Stimulated activated CD4-positive, alpha-beta T cell treated with anti-CD3 and anti-CD28 coated beads, Interleukin-1b, Interleukin-23, amount 100 ng/mL, for 48 hours (primary cell): ENCODE measurements at places on chromosomes 3 and 15.

DNA sequence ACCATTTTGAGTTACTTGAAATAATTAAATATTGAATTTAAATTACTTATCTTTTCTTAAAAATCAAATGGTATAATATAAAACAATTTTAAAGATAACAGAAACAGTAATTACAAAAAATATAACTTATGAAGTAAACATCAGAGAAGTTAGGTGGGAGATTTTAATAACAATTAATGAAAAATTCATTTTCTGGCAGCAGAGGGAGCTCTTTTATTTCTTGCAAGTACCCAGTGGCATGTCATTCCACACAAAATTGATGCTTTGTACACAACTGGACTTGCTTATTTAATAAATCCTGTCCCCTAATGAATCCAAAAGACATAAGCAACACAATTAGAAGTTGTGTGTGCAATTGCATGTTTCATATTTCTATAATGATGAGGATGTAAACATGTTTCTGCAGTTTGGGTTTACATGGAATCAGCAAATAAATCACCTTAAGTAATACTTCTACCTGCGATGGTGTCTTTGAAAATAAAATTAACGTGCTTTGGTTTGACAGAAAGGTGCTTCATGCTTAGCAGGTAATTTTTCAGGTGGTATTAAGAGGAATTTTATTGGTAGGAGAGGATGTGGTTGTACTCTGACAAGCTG lies 861.3 kb downstream of the ZPLD1 start:
- DNase-seq, result no peak

DNA sequence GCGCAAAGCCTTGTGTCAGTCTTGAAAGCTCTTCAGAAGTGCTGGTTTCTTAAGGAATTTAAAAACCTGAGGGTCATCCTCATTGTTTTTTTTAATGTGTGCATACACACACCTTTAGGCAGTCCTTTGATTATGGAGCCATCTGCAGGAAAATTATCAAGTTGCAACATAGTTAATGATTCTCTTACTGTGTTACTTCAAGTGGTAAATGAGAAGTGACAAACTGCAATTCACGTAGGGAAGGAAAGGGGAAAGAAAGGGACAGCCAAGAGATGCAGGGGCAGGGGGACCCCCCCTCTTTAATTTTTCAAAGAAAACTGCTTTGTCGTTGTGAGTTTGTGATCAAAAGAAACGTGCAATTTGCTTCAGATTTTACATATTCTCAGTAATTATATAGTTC lies 162.4 kb upstream of the CGNL1 start:
- DNase-seq, result no peak

DNA sequence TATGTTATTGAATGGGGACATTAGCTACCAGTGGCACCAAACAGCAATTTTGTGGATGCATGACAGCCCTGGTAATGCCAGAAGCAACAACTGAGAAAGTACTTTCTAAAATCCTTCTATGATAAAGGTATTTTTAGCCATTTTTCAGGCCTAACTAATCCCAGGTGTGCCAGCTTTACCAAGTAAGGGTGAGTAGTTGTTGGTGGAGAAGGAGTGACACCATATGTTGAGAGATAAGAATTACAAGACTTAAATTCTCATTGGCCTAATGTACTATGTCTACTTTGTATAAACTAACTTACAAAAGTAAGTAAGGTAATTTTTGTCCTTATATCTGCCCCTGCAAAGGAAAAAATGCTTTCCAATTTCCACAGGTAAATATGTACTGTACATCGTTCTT lies 4.1 kb upstream of the COX17 start:
- no peak for DNase-seq

GRCh38 chr3:154285221-154285620 lies 39.1 kb downstream of the DHX36 start:
- DNase-seq, result no peak

DNA sequence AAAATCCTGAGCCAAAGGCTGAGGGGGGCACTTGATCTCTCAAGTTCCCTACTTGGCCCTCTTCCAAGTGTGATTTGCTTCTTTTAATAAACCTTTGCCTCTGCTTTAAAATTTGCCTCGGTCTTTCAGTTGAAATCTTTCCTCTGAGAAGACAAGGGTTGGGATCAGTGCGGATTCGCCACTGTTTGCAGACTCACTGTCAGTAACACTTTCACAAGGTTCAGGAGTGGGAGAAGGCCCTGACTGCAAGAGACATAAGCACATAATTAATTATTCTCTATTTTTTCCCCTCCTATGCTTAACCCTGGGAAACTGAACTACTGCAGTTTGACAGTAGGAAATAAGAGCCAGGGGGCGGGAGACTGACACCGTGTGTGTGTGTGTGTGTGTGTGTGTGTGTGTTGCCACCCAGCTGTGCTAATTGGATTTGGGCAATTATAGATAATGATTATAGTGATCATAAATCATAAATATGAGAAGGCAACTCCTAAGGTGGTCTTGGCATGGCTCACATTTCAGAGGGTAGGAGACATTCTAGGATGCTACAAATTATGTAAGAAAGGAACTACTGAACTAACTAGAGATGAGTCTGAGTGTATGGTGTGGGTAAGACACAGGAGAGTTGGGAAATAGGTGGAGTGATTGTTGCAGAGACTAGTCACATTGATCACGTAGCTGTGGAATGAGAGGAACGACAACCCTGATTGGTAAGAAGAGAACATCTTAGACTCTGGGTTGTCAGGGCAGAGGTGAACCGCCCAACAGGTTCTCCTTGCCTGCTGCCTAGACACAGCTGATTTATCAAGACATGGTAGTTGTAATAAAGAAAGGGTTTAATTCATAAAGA lies 5.5 kb upstream of the ZNF662 start:
- no peak for DNase-seq

- DNase-seq, result no peak
These were observed 55.9 kb downstream of the IFT80 start for GRCh38 chr3:160343132-160343531.

- no peak for DNase-seq
These were observed 45.9 kb downstream of the POLR2M start for GRCh38 chr15:57752436-57752835.

DNA sequence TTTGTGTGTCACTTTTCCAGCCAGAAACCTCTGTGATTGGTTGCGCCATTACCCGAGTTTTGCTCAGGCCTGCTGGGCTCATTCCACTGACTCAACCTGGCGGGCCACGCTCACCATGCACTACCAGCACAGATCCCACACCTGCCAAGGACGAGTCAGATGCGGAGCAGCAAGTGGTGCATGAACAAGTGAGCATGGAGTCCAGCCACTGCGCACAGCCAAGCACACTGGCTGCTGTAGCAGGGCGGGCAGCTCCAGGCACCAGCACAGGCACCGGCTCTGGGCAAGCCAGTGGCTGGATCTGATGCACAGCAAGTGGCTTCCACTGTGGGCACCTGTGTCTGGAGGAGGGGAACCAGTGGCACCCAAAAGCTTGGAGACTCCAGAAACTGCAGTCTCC lies 110.4 kb downstream of the CBLB start:
- DNase-seq, result no peak

DNA sequence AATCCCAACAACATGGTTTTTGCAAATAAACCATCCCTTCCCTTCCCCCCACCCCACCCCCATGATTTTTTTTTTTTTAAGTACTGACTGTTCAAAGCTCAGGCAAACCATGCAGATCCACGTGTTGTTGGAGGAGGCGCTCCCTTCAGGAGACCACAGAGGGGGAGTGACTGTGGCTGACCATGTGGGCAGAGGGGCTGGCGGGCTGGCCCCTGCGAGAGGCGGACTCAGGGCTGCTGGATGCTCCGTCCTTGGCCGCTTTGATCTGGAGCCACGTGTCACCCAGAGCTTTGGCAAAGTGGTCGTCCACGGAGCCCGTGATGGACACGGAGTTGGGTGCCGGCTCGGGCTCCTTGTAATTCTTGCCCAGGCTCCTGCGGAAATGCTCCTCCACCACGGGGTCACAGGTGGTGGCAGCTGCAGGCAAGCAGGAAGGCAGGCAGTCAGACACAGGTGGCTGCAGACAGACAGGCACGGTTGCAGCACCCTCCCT lies 85.3 kb downstream of the VGLL4 start:
- DNase-seq, result no peak

- no peak for DNase-seq
These were observed 1353.5 kb downstream of the ROBO1 start for GRCh38 chr3:78414261-78414660.

GRCh38 chr3:40869939-40870338 lies 329.4 kb upstream of the CTNNB1 start:
- no peak for DNase-seq

DNA sequence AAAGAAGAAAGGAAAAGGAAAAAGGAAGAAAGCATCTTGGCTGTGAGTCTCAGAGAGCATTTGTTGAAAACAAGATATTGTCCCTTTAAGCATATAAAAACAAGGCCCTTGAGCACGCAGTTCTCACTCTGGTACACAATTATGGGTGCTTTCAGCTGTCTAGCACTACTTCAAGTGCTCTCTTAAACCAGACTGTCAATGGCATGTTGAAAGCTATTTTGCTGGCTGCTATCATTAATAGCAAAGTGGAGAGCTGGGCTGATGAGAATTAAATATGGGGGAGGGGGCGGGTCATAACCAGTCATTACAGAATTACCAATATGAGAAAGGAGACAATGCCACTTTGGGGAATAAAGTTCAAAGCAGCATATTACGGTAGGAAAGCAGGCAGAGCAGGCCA lies 9.3 kb downstream of the TLE3 start:
- DNase-seq, result no peak

DNA sequence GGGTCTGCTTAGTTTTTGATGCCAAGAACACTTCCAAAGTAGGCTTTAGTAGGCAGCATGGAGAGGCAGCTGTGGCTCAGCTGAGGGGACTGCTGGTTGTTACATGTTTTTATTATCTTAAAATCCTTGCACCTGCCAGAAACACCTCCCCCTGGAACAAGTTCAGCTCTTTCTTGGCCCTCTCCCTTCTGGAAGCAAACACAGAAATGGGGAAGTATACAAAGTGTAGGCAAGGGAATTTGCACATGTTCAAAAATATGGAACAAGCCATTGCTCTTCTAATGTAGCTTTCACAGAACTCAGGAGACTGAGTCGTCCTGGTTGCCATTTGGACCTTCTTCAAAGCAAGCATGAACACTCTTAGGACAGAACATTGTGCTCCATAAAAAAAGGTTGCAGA lies 169.1 kb upstream of the SEMA6D start:
- no peak for DNase-seq

GRCh38 chr3:114644367-114644766 lies 350.5 kb downstream of the TIGIT start:
- no peak for DNase-seq

DNA sequence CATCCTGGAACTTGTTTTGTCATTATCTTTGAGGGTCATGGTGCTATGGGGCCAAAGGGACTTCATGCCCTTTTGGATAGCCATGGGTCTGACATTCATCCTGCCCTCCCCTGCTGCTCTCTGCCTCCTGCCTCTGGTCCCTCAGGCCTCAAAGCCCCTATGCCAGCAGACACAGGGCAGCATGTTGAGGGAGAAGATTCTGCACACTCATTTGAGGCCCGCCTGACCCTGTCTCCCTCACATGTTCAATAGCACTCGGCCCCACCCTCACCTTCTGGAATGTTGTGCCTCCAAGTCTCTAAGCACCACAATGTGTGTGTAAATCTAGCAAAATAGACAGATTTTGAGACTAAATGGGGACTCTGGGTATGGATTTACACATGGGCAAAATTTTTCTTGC lies 178.7 kb upstream of the ANKRD28 start:
- no peak for DNase-seq

GRCh38 chr3:4836516-4836915 lies 142.7 kb upstream of the BHLHE40 start:
- DNase-seq, result no peak

GRCh38 chr3:187136337-187136736 lies 3.0 kb downstream of the RPL39L start:
- no peak for DNase-seq

DNA sequence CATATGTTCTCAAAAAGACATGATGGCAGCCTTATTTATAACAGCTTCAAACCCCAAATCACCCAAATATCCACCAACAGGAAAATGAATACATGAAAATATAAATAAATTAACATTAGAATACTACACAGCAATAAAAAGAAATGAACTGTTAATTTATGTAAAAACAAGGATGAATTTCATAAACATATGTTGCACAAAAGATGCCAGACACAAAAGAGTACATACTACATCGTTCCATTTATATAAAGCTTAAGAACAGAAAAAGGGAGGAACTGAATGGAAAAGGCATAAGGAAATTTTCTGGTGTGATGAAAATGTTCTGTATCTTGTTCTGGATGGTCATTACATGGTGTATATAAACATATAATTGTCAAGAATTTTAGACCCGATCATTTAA lies 69.9 kb upstream of the TUSC7 start:
- DNase-seq, result no peak

- DNase-seq, result no peak
These were observed 15.4 kb downstream of the CCDC54 start for GRCh38 chr3:107392549-107393165.

DNA sequence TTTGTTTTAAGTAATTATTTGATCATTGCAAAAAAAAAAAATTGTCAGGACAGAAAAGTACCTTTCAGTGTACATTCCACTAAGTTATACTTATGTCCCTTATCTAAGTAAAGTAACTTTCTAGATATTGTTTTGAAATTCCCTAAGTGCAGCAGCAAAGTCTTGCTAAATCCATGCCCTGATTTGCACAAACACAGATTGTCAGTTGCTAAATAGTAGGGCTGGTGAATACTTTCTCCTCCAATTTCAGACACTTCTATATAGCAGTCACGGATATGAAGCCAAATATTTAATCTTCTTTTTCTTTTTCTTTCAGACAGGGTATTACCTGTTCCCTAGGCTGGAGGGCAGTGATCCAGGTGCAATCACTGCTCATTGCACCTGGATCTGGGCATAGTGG lies 12.9 kb downstream of the LRRC2 start:
- no peak for DNase-seq

DNA sequence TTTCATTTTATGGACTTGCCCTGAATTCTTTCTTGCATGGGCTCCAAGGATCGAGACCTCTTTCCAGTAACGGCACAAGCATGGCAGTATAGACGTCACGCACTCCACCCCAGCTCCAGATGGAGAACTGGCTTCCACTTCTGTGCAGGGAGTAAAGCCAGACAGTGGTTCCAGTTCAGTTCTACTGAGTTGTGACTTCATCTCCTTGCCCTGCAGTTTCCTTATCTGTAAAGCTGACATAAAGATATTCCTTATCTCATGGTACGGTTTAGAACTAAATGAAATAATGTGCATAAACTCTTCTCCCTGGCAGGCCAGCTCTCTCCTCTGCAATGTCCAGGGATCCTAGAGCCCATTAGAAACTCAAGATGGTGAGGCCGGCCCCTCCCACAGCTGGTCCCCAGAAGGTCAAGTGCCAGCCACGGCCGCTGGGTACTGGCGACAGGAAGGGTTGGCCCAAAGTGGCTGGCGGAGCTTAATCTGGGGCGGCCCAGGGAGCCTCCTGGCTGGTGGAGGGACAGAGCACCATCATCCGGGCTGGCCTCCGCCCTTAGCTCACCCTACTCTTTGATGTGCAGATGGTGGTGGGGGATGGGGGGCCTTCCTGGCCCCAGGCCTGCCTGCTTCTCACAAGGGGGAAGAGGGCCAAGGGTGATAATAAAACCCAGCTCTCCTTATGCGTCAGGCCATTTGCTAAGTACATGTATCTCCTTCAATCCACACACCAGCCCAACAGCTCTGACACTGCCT lies 7.2 kb downstream of the MESP2 start:
- DNase-seq, result no peak

- DNase-seq, result no peak
These were observed 35.8 kb downstream of the IQGAP1 start for GRCh38 chr15:90423801-90424319.

- DNase-seq, result no peak
These were observed 140.2 kb upstream of the RBMS3 start for GRCh38 chr3:29140666-29141065.

- no peak for DNase-seq
These were observed 14.2 kb upstream of the SLC7A14 start for GRCh38 chr3:170600005-170600624.
